ENCODE measurements at places on chromosomes 4 and X.

DNA sequence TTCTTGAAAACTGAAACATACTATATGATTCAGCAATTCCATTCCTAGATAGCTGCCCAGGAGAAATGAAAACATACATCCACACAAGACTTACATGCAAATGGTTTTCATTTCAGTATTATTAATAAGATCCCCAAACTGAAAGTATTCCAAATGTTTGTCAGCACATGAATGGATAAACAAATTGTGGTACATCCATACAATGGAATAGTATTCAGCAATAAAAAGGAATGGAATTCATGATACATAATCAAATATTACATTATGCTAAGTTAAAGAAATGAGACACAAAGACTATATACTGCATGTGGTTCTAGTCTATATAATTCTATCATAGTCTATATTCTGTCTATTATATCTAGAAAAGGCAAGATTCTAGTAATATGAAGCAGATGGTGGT lies 152.4 kb upstream of the KIT start:
- no peak for DNase-seq

DNA sequence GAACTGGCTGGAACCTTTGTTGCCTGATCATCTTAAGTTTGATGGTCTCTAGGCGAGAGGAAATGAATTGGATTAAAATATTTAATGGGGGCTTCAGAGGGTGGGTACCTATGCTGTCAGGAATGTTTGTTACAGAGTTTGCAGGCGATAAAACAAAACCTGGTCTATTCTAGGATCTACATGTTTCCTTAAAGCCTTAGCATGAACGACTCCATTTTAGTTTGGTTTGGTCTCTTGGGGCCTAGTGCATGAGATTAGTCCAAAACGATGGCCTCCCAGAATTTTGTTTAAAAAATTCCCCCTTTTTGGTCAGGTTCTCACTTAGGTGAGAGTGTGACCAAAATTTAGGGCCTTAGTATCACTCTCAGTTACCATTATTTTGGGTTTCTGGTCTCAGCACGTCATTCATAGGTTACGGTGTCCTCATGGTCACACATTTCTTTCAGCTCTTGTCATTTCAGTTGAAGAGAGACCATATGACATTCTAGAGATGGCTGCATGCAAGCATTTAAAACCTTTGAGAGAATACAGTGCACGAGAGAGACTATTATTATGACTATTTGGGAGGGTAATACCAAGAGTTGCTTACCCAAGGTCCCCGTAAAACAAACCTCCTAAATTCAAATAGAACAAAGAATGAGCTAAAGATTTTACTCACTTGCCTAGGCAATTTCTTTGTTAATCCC lies 13.8 kb downstream of the MOB1B start:
- no peak for DNase-seq

GRCh38 chr4:26360864-26361263 lies 40.0 kb downstream of the RBPJ start:
- no peak for DNase-seq

DNA sequence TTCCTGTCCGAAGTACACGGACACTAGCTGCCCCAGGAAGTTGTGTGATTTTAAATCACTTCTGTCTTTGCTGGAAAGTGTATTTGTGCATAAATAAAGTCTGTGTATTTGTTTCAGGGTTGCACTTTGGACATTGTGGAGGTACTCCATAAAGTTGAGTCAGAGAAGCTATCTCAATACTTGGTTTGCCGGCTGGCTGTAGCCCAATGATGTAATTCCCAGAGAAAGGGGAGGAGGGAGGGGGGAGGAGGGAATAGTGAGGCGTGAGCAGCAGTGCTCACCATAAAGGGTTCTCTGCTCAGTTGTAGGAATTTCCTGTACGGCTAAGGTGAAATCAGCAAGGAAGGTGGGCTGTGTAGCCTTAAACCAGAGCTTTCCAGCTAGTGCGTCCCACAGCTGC lies 7.5 kb downstream of the APEX2 start:
- DNase-seq, result no peak

GRCh38 chr4:111991163-111991562 lies 154.1 kb upstream of the FAM241A start:
- DNase-seq, result no peak

- DNase-seq, result no peak
These were observed 22.8 kb upstream of the OPN1LW start for GRCh38 chrX:154121207-154121606.

- DNase-seq, result no peak
These were observed 64.9 kb downstream of the NLGN4X start for GRCh38 chrX:6163721-6164120.

GRCh38 chrX:94576367-94577004 lies 902.5 kb downstream of the FAM133A start:
- no peak for DNase-seq

- DNase-seq, result no peak
These were observed 184.3 kb downstream of the QDPR start for GRCh38 chr4:17327591-17327990.

DNA sequence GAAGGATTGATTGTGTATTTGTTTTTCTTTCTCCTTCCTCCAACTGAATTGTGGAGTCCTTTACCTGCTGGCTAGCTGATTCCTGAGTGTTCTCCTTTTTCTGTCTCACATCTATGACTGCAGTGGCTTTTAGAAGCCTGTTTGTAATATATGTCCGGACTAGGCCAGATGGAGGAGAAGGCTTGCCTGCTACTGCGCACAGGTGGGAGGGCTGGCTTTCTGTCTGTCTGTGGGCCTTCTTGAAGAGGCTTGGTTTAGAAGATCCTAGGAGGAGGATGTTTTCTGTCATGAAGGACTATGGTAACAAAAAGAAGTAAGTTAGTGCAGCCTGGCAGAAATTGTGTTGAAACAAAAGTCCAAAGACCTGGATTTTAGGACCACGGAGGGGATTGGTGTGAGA lies 8.5 kb downstream of the PPP1R3F start:
- DNase-seq, result no peak

DNA sequence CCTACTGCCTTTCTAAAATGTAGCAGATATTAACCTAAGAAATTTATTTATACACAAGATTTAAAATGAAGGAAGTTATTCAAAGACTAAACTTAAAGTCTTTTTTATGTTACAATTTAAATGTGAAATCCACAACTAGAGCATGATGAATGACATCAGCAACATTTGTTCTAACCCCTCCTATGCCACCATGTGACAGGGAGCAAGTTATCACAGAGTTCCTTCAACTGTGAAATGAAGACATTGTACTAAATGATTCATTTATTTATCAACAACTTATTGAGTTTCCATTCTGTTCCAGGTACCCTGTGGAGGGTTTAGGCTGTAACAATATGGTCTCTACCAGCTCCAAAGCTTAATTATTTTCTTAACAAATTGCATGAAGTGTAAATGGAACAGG lies 76.9 kb downstream of the SLC39A8 start:
- no peak for DNase-seq

GRCh38 chrX:39560271-39560670 lies 537.5 kb downstream of the BCOR start:
- no peak for DNase-seq

DNA sequence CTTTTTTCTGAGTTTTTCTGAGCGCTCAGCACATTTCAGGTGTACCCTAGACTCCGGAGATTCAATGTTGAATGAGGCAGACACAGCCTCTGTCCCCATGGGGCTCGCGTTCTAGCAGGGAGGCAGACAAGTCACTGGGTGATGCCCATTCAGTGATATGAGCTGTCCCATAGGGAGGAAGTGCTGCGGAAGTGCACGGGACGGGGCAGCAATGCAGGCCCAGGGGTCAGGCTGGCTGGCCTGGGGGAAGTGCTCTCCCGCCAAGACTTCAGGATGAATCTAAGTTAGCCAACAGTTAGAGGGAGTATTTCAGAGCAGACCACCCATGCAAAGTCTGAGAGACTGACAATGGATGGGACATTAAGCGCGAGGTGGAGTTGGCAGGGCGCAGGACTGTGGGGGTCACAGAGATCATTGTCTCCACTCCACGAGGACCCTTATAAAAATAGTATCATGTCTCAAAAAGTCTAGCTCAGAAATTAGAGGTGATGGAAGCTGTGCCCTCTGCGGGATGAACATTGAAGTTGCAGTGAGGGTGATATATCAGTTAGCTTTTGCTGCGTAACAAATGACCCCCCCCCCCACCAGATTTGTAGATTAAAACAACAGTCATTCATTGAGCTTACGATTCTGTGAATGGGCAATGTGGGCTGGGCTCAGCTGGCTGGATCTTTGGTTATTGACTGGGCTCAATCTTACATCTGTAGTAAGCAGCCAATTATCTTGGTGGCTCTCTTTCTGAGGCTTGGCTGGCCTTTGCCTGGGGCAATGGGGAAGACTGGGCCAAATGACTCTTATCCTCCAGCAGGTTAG lies 16.4 kb downstream of the PSAPL1 start:
- DNase-seq, result no peak

- no peak for DNase-seq
These were observed 1.9 kb upstream of the FTSJ1 start for GRCh38 chrX:48474127-48474526.

GRCh38 chrX:63959975-63960374 lies 175.0 kb upstream of the ARHGEF9 start:
- no peak for DNase-seq

GRCh38 chr4:86657382-86657781 lies 63.3 kb downstream of the PTPN13 start:
- no peak for DNase-seq

DNA sequence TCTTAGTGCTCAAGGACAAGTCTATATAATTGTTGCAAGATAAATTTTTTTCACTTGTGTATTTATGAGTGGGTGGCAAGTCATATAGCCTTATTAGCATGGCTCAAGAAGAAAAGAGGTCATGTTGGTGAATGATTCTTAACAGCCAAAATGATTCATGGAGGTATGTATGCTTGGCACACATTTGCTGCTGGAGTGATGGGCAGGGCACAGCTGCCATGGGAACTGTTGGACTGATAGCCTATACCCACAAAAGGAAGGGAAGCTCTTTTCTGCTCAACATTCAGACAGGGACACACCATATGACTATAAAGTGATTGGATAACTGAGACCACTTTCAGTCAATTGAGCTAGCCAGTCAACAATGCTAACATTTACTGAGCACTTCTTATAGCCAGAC lies 46.8 kb upstream of the PITX2 start:
- no peak for DNase-seq

DNA sequence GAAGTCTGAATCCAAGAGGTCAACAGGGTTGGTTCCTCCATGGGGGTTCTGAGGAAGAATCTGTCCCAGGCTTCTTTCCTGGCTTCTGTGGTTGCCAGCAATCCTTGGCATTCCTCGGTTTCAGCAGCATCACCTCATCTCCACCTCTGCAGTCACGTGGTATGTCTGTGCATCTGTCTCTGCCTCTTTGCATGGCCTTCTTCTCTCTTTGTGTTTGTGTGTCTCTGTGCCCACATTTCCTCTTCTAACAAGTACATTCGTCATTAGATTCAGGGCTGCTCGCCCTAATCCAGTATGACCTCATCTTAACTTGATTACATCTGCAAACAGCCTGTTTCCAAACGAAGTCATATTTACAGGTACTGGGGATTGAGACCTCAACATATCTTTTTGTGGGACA lies 114.0 kb downstream of the BCOR start:
- DNase-seq, result no peak

DNA sequence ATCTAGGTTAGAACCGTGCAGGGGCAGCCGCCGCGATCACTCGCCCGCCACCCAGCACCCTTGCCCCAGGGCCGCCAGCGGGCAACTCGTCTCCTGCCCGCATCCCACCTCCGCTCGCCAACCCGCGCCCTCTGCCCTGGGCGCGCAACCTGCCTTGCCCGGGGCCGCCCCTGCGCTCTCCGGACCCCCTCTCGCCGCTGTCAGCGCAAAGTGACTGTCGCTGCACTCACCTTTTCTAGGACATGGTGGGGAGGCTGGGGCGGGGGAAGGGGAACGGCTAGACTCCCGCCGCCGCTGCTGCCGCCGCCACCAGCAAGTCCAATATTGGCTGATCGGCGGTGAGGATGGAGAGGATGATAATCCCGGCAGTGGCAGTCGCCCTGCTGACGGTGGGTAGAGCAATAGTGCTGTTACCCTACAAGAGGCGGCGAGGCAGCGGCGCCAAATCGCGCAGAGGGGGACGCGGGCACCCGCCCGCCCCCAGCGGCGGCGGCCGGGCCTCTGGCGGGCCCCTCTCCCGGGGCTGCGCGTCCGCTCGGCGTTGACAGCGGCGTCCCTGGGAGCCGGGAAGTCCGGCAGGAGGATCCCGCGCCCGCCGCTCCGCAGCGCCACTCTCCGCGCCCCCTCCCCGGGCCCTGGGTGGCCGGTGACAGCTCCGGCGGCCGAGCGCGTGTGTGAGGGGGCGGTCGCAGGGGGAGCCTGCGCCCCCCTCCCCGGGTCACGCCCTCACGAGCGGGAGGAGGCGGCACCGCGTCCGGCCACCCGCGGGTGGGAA lies 2.3 kb upstream of the NR3C2 start:
- no peak for DNase-seq

All from NCI-H146 (cell line).